ENCODE measurements at places on chromosomes 6 and 20.

DNA sequence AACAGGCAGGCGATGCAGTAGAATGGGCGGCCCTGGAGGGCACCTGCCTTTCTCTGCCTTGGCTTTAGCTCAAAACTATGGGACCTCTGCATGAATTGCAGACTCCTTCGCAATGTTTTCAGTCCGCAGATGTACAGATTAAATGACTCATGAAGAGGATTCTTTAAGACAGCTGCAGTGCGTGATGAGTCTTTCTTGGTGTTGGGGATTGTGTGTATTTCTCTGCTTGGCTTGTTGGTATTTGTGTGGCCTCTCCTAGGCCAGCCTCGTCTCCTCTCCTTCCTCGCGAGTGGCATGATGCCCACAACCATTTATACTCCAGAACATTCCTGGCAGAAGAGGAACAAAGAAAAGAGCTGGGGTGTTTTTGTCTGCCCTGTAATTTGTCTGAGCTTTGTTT, 110.6 kb downstream of the SYNDIG1 start:
- DNase-seq = no peak

DNA sequence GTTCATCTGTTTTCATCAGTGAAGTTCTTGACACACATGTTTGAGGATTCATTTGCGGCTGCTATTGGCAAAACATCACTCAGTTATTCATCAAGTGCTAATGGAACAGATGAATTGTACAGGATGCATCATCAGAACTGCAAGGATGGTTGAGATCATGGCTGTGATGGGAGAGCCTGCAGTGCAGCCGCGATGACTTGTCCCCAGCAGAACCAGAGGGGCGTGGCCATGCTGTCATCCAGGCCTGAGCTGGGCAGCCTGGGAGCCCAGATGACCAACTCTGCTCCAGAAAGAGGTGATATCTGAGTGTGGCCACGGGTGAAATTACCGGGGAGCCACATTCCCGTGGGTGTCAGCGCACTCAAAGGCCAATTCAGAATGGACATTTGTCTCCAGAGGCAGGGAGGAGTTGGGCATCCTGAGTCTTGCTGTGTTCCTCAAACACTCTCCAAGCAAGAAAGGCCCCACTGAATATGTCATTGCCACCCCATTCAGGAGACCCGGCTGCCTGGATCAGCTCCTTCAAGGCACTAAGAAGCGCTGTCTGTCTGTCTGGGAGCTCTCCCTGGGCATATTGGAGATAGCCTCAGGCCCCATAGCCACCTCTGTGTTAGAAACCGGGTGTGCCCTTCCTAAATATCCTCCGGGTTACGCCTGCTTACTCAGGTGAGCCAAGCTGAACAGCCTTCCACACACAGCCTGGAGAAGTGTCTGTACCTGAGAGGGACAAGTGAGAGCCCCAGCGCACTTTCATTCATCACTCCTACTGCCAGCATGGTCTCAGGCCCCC, 66.7 kb downstream of the SYNDIG1 start:
- no peak for DNase-seq

DNA sequence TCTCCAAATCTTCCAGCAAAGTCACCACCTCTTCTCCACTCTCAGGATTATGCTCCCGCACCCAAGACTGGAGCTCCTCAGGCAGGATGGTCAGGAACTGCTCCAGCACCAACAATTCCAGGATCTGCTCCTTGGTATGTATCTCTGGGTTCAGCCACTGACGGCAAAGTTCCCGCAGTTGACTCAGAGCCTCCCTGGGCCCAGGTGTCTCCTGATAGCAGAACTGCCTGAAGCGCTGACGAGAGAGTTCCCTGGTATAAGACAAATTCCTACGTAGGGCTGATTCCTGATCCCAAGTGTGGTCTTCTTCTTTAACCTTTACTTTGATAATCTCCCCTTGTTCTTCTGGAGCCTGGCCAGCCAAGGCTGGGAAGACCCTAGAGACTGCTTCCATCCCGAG, 60.6 kb downstream of the GPX5 start:
- no peak for DNase-seq

- no peak for DNase-seq
These were observed 243.2 kb downstream of the ARID1B start for GRCh38 chr6:157020398-157020797.

- DNase-seq = no peak
These were observed 22.0 kb upstream of the MAFB start for GRCh38 chr20:40711079-40711478.
